Heart right ventricle (tissue), 16 donors: ENCODE measurements at places on chromosomes 5 and 9.

GRCh38 chr5:120913396-120913795 lies 449.3 kb downstream of the PRR16 start:
- no peak overlapping the region for H3K27ac ChIP-seq
- no peaks in the 10 kb centered on the region for H3K36me3 ChIP-seq
- H3K4me1 ChIP-seq: no peaks in the 10 kb centered on the region
- H3K27me3 ChIP-seq: no peaks in the 10 kb centered on the region
- DNase-seq: no peak

GRCh38 chr5:37873988-37874387 lies 34.1 kb upstream of the GDNF start:
- no peaks in the 10 kb centered on the region for H3K36me3 ChIP-seq
- no peak overlapping the region for H3K4me3 ChIP-seq
- no peak for DNase-seq
- H3K4me1 ChIP-seq: no peaks in the 10 kb centered on the region

GRCh38 chr5:110651507-110651906 lies 75.0 kb downstream of the TMEM232 start:
- H3K27me3 ChIP-seq: no peaks in the 10 kb centered on the region
- no peaks in the 10 kb centered on the region for H3K36me3 ChIP-seq
- no peak overlapping the region for H3K4me3 ChIP-seq
- H3K27ac ChIP-seq: no peak overlapping the region

DNA sequence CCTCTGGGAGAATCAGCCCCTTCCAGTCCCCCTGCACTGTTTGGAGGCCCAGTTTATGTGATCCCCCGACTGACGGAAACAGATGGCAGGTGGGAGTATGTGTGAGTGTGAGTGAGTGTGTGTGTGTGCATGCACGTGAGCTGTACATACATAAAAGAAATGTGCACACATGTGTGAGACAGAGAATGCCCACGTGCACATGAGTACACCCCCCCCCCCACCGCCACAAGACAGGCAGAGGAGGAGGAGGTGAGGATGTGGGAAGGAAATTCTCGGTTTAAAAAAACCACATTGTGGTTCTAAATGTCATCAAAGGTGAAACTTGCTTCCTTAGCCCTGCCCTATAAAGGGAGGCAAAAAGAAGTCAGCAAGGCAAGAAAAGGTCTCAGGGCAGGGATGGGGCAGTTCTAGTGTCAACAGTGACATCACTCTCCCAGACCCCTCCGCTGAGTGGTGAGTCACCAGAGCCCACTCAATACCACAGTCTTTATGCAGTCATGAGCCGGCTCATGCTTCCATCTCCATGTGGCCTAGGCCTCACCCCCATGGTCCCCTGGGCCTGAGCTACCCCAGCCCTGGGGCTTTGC lies 79.2 kb upstream of the HSPA9 start:
- H3K27me3 ChIP-seq: peaks cover 82% of the 10 kb centered on the region
- H3K4me3 ChIP-seq: no peak overlapping the region
- no peaks in the 10 kb centered on the region for H3K36me3 ChIP-seq
- peaks cover 18% of the 10 kb centered on the region for H3K4me1 ChIP-seq
- no peak overlapping the region for H3K27ac ChIP-seq
- DNase-seq: no peak

DNA sequence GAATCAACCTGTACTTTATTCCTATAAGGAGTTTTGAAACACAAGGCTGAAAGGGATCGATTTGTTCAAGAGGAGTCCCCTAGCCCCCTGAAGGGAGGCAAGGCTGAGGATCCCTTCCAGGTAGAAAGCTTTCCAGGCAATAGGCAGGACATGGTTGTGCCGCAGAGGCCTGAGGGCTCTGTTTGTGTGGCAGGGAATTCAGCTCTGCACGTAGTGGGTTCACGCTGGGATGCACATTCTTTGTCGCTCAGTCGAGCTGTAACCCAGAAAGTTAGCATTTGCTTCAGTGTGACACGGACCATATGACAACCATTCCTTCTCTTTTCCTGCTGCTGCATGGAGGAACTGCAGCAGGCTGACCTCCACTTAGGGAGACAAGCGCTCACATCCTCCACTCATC lies 65.6 kb upstream of the TRIO start:
- no peaks in the 10 kb centered on the region for H3K27me3 ChIP-seq
- DNase-seq: no peak
- H3K4me1 ChIP-seq: no peaks in the 10 kb centered on the region
- no peak overlapping the region for H3K27ac ChIP-seq
- no peaks in the 10 kb centered on the region for H3K36me3 ChIP-seq

- no peak overlapping the region for H3K4me3 ChIP-seq
- DNase-seq: no peak
- no peak overlapping the region for H3K27ac ChIP-seq
- H3K36me3 ChIP-seq: no peaks in the 10 kb centered on the region
- H3K27me3 ChIP-seq: no peaks in the 10 kb centered on the region
- H3K4me1 ChIP-seq: no peaks in the 10 kb centered on the region
Observed at GRCh38 chr9:16784002-16784401, 86.5 kb downstream of the BNC2 start.

- no peaks in the 10 kb centered on the region for H3K36me3 ChIP-seq
- H3K4me1 ChIP-seq: no peaks in the 10 kb centered on the region
- no peak overlapping the region for H3K27ac ChIP-seq
- no peak for DNase-seq
Observed at GRCh38 chr5:176517053-176517661, 20.0 kb downstream of the RNF44 start.

GRCh38 chr9:136225748-136226679 lies 19.6 kb downstream of the QSOX2 start:
- peak; percentile 53 for DNase-seq
- no peaks in the 10 kb centered on the region for H3K4me1 ChIP-seq
- H3K4me3 ChIP-seq: no peak overlapping the region
- no peaks in the 10 kb centered on the region for H3K27me3 ChIP-seq
- no peak overlapping the region for H3K27ac ChIP-seq
- no peaks in the 10 kb centered on the region for H3K36me3 ChIP-seq

DNA sequence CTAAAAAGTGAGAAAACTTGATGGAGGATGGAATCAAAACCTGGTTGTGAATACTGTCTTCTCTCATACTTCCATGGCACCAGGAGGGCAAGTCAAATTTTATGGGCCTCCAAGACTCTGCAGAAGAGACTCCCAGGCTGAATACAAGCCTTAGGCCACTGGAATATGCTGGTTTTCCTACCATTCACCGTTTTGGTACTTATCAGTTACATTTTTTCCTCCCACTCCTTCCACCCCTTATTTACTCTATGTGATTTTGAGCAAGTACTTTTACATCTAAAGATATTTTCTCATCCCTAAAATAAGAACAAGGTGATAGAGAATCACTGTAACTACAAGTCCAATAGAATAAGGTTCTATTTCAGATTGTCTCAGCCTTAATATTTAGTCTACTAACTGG lies 8.0 kb upstream of the LIX1 start:
- no peaks in the 10 kb centered on the region for H3K36me3 ChIP-seq
- H3K27me3 ChIP-seq: no peaks in the 10 kb centered on the region
- H3K4me1 ChIP-seq: no peaks in the 10 kb centered on the region
- H3K27ac ChIP-seq: no peak overlapping the region
- no peak for DNase-seq
